ENCODE measurements at places on chromosomes 4 and X.

- DNase-seq: no peak
These were observed 278.6 kb upstream of the GNPDA2 start for GRCh38 chr4:45004847-45005565.

DNA sequence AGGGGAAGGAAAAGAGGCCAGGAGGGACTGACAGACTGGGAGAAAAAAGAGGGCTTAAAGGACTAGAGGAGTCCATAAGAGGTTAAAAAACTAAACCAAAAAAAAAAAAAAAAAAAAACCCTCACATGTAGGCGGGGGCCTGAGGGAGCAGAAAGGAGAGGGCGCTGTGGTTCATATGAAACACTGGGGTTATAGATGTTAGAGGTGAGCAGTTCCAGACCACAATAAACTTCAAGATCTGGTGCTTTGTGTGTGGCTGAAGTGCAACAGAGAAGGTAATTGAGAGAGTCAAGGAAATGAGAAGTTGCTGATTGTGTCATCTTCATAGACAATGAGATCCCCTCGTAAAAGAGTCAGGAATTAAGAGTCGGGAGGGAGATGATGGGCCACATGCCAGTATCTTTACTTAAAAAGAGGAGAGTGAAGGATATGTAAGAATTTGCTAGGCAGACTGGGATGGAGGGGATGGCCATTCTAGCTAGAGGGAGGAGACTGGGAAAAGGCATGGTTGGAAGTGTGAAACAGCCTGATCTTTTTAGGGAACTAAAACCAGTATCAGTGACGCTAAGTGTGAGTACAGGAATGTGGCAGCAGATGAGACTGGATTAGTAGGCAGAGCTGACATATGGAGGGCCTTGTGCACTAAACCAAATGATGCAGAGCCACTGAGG, 18.4 kb upstream of the OGT start:
- no peak for DNase-seq

DNA sequence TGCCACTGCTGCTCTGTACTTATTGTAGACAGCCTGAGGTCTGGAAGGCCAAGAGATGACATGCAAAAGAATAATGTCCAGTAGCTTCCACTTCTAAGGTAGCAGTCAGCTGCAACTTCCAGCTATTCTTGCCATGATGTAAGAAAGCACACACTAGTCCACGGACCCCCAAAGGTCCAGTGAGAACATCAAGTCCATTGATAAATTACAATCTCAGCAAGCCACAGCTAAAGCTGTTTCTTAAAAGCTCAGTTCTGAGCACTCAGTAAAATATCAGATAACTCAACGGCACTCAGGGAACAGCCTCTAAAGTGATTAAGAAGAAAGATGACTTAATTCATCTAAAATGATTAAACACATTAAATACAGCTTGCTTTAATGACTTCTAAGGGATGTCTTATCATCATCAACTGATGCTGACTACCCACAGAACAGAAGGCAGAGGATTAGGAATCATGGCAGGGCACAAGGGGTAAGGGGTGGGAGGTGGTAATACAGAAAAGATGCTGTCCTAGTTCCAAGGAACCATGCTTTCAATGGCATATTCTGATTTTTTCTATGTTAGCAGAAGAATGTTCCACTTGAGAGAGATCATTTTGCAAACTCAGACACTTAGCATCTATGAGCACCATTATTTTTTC, 99.1 kb upstream of the CBR4 start:
- DNase-seq: no peak

- DNase-seq: no peak
These were observed 21.0 kb upstream of the TMSB15B start for GRCh38 chrX:103941201-103941975.

DNA sequence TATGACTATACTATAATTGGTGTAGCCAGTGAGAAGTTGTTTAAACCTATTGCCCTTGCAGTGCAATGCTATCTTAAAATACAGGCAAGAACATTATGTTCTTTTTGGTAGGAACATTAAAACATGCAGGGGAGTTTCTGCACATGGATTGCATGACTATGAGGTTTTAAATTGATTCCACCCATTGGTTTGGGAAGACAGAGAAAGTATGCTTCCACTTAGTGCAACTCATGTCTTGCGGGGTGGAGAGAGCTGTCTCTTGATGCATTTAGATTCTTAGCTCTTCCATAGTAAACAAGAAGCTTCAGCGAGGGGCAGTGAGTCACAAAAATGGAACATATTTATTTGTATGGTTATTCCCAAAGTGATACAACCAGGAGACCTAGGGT, 39.5 kb upstream of the RASL11B start:
- no peak for DNase-seq

GRCh38 chr4:169107528-169107927, 97.5 kb upstream of the CBR4 start:
- no peak for DNase-seq

GRCh38 chrX:150625875-150626274, 57.5 kb downstream of the MTM1 start:
- DNase-seq: no peak

DNA sequence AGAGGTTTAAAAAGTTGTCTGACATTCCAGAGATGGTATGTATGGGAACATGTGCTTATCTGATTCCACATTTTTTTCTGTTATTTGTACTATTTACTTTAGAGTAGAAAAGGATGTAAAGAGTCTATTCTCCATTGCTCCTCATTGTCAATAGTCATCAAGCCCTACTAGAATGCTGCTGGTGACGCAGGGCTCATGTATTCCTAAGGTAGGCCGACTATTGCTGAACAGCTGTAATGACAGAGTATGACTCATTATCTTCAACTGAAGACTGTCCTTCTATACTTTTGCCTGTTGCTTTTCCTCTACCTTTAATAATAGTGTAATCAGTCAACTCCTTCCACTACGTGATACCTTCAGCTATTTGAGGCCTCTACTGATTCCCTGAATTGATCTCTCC, 509.1 kb upstream of the NR3C2 start:
- no peak for DNase-seq

GRCh38 chr4:164304101-164304639, 449.8 kb upstream of the SMIM31 start:
- no peak for DNase-seq

GRCh38 chr4:140291259-140291658, 82.2 kb upstream of the SCOC start:
- no peak for DNase-seq

- DNase-seq: no peak
These were observed 76.8 kb upstream of the PRPS1 start for GRCh38 chrX:107551546-107551945.

DNA sequence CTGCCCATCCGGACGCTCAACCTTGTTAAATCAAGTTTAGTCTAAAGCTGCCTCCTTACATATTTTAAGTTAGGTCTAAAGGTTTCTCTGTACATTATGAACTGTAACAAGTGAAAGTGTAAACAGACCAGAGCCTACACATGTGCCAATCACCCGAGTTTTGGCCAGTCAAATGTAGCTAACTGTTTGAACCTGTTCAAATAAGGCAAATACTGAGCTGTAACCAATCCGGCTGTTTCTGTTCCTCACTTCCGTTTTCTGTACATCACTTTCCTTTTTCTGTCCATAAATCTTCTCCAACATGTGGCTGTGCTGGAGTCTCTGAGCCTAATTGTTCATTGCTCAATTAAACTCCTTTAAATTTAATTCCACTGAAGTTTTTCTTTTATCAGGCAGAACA, 113.3 kb upstream of the SHISA3 start:
- DNase-seq: no peak

DNA sequence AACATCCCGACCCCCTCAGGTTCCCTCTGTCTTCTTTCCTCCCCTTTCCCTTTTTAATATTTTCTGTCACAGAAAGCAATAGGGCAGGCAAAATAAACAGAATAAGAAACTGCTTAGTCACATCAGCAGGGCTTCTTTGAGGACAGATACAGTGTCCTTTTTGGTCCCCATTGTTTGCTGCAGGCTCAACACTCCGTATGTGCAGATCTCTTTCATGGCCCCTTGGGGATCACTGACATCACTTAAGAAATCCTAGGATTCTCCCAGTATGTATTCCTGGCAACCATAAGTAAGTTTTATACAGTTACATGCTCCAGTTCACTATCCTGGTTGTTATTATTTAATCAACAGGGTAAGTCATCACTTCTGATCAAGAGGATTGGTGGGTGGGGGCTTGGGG, 448.0 kb downstream of the NKX6-1 start:
- no peak for DNase-seq

DNA sequence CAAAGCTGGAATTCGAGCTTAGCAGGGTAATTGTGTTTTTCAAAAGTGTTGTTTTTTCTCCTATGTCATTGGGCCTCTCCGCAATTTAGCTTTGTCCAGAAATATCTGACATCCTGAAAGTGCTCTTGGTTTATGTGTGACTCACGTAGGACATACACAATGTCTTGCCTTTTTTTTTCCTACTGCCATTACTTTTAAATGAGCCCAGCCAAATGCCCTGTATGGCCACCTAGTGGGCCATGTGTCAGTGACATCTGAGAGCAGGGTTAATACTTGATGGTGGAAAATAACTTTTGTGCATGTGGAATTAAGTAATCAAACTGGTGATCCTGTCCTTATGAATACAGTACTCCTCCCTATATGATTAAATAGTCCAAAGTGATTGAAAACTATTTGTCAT, 1411.1 kb upstream of the TENM3 start:
- no peak for DNase-seq

GRCh38 chr4:18051281-18051680, 29.7 kb upstream of the LCORL start:
- DNase-seq: no peak

GRCh38 chrX:57821703-57822387, 88.4 kb downstream of the ZXDA start:
- peak; percentile 43 for DNase-seq

- DNase-seq: peak; percentile 68
These were observed 91.6 kb downstream of the SHROOM3 start for GRCh38 chr4:76526585-76526990.

- DNase-seq: no peak
These were observed 1.1 kb downstream of the ZNF141 start for GRCh38 chr4:338759-339097.

Measured in HepG2 (cell line).